ENCODE measurements at places on chromosomes 2 and 18. TPM values are rescaled to one million over a fixed set of nuclear protein-coding genes. Genes with fewer than 3 reads are reported as not detected.

Gene TNS1
- 13.5 TPM for total RNA-seq

Gene RFTN2
- total RNA-seq: not detected

Gene IGFBP5
- total RNA-seq: 0.19 TPM

Gene ARHGEF4
- total RNA-seq: 7.7 TPM

Gene AQP12A
- not detected for total RNA-seq

Gene LHCGR
- not detected for total RNA-seq

Gene C2orf81
- total RNA-seq: 4.4 TPM

Gene RAB6C
- total RNA-seq: not detected

Gene PRKAG3
- not detected for total RNA-seq

Gene CNGA3
- not detected for total RNA-seq

Gene GALR1
- not detected for total RNA-seq

Gene VRK2
- total RNA-seq: 29.8 TPM

Gene LIMS3
- not detected for total RNA-seq

Gene CELF4
- total RNA-seq: not detected

Gene MARCO
- 0.08 TPM for total RNA-seq

Gene GKN2
- 3.7 TPM for total RNA-seq

Gene NLRC4
- total RNA-seq: not detected

Gene UGT1A10
- 0.26 TPM for total RNA-seq

Gene SCN2A
- not detected for total RNA-seq

Gene TXNDC2
- total RNA-seq: 0.38 TPM

Gene KLF7
- total RNA-seq: 27.0 TPM

Gene STPG4
- not detected for total RNA-seq

Gene GREB1
- total RNA-seq: 3.2 TPM

Gene MDH1B
- 1.7 TPM for total RNA-seq

Gene DSG3
- not detected for total RNA-seq

Gene SMAD2
- total RNA-seq: 74.5 TPM

Gene CRYGC
- not detected for total RNA-seq

Gene SOWAHC
- 21.1 TPM for total RNA-seq

Gene ABCG5
- not detected for total RNA-seq

Gene GTF3C2
- 62.4 TPM for total RNA-seq

Gene MARCHF4
- 62.0 TPM for total RNA-seq

Gene DSEL
- 0.40 TPM for total RNA-seq

Gene CGREF1
- 7.9 TPM for total RNA-seq

Gene CCBE1
- total RNA-seq: 5.8 TPM

Gene CFAP65
- total RNA-seq: 0.15 TPM

Gene CFC1
- not detected for total RNA-seq

Gene LDAH
- total RNA-seq: 22.8 TPM

Gene ITGA6
- 49.0 TPM for total RNA-seq

Gene BMP10
- not detected for total RNA-seq

Gene TMEM247
- total RNA-seq: not detected

Gene NGEF
- total RNA-seq: 16.8 TPM

Gene GPR35
- total RNA-seq: 0.58 TPM

Gene NEU2
- total RNA-seq: not detected

Gene G6PC2
- not detected for total RNA-seq

Gene CYBRD1
- total RNA-seq: 38.6 TPM
